Body of pancreas (tissue), 4 donors: ENCODE measurements at places on chromosomes 1 and 21. TPM values are rescaled to one million over a fixed set of nuclear protein-coding genes. Genes with fewer than 3 reads are reported as not detected.

The CD2 gene
- total RNA-seq, result 2.1 TPM

GRCh38 chr1:53580739-53581475, 121.7 kb downstream of the DMRTB1 start:
- no peak for DNase-seq

DNA sequence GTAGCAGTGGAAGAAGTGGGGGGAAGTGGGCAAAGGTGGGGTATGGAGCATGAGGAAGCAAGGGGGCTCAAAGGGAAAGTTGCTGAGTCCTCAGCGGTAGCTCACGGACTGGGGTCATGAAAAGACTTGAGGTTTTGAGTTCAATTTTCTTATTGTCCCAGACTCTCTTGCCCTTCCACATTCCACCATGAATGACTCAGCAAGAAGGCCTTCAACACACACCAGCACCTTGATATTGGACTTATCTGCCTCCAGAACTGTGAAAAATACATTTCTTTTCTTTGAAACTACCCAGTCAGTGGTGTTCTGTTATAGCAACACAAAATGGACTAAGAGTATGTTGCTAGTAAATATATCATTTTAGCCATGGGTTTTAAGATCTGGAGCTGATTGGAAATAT, 17.3 kb upstream of the RHBDL2 start:
- DNase-seq, result no peak

DNA sequence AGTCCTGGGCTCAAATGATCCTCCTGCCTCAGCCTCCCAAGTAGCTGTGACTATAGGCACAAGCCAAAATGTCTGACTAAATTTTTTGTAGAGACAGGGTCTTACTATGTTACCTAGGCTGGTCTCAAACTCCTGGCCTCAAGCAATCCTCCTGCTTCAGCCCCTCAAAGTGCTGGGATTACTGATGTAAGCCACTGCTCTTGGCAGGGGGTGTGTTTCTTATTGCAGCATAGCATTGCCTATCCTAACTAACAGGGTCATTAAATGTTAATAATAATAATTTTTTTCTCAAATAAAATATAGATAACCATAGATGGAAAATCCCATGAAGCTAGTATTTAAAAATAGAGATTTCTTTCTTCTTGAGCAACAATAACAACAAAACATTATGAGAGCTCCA, 52.4 kb downstream of the EXO1 start:
- DNase-seq, result no peak

GRCh38 chr1:234990874-234991801, 137.5 kb downstream of the TOMM20 start:
- DNase-seq, result no peak
